Esophagus mucosa (tissue), 1 donor: ENCODE measurements at places on chromosomes 4 and X.

GRCh38 chr4:13765539-13765938 is 138.0 kb upstream of the BOD1L1 start:
- ATAC-seq = no peak

GRCh38 chr4:115082633-115083032 is 30.8 kb downstream of the NDST4 start:
- ATAC-seq = no peak

DNA sequence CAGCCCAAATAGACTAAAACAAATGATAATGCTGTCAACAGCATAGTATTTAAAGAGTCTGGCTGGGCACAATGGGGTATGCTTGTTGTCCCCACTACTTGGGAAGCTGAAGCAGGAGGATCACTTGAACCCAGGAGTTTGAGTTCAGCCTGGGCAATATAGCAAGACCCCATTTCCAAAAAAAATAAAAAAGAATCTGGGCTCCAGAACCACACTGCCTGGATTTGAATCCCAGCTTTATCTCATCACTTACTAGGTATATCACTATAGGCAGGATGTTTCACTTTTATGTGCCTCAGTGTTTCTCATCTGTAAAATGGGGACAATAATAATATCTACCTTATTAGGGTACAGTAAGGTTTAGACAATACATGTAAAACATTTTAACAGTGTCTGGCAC is 5.3 kb upstream of the G3BP2 start:
- no peak for ATAC-seq

DNA sequence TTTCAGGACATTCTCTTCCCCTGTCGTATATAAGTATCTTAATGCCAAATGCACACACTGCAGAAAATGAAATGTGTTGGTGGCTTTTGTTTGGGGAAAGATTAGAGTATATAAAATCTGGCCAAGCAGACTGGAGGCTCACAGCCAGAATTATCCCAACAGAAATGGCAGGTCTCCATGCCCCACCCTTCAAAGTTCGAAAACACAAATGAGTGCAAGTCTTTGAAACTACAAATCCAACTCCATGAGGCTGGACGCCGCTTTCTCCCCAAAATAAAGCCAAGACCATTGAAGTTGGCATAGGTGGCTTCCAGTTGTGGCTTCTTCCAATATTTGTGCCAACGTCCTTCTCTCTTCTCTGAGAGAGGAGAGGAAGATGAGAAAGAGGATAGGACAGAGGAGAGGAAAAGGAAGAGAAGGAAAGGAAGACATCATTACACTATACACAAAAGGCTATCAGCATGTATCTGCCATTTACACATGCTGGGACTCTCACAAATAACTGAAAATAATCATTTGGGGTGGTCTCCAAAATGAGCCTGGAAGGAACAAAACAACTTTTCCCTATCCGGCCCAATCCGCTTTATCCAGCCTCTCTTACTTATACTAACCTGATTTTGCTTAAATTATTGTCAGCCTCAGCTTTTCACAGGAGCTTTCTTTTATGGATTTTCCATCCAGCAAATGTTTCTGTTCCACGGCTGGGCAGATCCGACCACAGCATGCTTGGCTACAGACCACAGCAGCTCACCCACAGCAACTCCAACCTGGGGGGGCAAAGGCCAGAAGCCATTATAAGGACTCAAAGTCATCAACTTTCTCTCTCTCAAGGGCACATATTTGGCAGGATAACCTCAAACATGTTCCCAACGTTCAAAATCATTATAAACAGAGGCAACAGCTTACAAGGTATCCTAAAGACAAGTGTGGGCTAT is 71.7 kb downstream of the APBB2 start:
- no peak for ATAC-seq

DNA sequence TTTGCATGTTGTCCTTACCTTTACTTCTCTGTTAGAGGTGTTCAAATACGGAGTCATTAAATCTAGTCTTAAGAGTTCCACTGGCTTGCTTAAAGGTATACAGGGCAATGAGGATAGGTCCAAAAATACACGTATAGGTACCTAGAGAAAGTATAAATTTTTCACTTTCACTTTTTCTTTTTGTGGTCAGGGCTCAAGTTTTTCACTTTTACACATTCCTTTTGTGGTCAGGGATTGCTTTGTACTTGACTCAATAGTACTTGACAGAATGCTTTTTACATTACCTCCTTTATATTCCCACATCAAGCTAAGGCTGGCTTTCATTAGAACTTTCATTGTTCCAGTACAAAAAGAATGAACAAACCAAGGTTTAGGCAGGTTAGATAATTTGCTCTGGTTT is 21.7 kb downstream of the TMEM184C start:
- no peak for ATAC-seq

- ATAC-seq = no peak
Measured at GRCh38 chr4:184437565-184438265, 36.6 kb downstream of the IRF2 start.
